Prostate gland (tissue), 2 donors: ENCODE measurements at places on chromosomes 1 and 21. TPM values are rescaled to one million over a fixed set of nuclear protein-coding genes. Genes with fewer than 3 reads are reported as not detected.

The HIVEP3 gene
- total RNA-seq = 9.3 TPM

The CLCNKB gene
- 1.0 TPM for total RNA-seq

The RGS18 gene
- total RNA-seq = 1.2 TPM

GRCh38 chr1:56524263-56524662, 55.1 kb downstream of the PLPP3 start:
- no peaks in the 10 kb centered on the region for H3K36me3 ChIP-seq
- H3K27me3 ChIP-seq = no peaks in the 10 kb centered on the region
- H3K4me1 ChIP-seq = no peaks in the 10 kb centered on the region

DNA sequence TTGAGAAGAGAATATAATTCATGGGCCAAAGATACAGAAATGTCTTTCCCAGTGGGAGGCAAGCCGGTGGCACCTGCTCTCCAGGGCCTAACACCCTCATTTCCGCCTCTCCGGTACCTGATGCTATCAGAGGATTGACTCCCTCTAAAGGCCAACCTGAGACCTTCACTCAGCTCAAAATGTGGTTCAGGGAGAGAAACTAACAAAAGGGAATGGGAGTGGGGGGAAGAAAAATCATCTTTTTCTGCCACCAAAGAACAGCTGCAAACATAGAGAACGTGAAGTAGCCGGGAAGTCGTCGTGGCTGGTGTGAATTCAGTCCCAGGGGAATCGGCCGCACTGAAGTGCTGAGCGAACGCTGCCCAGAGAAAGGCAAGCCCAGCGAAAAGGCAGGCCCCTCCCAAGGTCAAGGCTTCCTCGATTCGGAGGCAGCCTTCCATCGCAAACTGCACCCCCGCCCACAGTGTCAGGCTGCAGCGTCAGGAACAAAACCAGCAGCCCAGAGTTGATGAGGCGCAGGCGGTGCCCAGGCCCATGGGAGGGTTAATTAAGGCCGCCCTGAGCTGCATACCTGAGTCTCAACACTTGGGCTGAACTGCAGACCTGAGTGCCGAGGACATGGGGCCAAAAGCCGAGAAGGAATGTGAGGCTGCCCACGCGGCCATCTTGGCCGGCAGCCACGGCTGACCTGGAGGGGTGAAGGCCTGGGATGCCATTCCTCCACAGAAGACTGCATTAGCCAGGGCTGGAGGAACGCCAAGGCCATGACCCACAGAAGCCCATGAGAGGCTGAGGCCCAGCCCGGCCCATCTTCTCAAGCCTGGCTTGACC, 160.2 kb downstream of the PSMG1 start:
- H3K4me1 ChIP-seq = no peaks in the 10 kb centered on the region
- no peaks in the 10 kb centered on the region for H3K27me3 ChIP-seq
- no peaks in the 10 kb centered on the region for H3K36me3 ChIP-seq
- H3K4me3 ChIP-seq = no peak overlapping the region
- no peak for DNase-seq
